ENCODE measurements at places on chromosomes 2 and 18.

DNA sequence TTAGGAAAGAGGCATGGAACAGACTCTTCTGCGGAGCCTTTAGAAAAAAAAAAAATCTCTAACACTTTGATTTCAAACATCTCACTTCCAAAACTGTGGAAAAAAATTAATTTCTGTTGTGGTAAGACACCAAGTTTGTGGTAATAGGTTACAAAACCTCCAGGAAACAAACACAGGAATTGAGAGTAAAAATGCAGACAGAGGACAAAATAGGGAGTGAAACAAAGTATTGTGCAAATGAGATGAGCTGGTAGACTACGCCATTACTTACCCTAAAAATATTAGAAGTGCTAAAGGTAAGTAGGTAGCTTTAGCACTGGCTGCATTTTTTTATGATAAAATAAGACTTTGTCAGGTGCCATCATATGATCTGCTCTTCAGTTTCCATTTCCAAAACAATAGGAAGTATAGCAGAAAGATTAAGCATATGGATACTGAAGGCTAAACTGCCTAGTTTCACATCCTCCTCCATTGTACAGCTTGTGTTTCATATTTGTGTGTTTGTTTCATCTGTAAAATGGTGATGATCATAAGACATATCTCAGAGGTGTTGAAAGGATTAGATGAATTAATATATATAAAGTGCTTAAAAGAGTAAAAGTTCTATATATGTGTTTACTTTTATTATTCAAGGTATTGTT, 309.2 kb downstream of the NR4A2 start:
- DNase-seq: no peak

- no peak for DNase-seq
Measured at GRCh38 chr2:143560724-143561123, 431.5 kb downstream of the ARHGAP15 start.

GRCh38 chr2:108451976-108452375, 3.0 kb downstream of the GCC2 start:
- no peak for DNase-seq

DNA sequence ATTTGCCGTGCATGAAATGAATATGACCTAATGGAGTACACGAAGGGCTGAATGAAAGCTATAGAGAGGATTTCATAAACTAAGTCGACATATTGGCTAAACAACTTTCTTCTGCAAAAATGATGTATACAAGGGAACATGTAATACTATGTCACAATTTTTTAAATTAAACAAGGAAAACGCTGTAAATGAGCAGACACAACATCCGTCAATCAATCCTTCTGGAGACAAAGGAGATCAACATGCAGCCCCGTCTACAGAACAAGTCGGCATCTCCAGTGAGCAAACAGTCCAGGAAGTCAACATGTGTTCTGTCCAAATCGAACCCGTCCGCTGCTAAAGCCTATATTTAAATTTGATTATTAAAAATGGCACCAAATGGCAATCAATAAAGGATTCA, 180.8 kb downstream of the TCF4 start:
- DNase-seq: no peak

GRCh38 chr2:217902379-217903141, 100.2 kb downstream of the TNS1 start:
- DNase-seq: no peak

DNA sequence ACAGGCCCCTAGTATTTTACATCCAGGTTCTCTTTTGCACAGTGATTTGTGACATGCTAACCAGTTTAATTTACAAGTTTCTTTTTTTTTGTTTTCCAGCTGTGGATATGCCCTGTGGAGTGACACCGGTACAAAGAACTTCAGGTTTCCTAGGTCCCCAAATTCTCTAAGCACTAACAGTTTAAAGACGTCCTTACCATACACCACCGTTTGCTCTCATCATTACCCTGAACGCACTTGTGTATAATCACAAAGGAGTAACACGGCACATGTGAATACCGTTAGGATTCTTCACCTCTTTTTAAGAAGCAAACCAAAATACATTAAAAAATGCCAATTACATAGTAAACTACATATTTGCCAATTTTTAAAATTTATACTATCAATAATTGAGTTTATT, 853 bp downstream of the LANCL1 start:
- no peak for DNase-seq

DNA sequence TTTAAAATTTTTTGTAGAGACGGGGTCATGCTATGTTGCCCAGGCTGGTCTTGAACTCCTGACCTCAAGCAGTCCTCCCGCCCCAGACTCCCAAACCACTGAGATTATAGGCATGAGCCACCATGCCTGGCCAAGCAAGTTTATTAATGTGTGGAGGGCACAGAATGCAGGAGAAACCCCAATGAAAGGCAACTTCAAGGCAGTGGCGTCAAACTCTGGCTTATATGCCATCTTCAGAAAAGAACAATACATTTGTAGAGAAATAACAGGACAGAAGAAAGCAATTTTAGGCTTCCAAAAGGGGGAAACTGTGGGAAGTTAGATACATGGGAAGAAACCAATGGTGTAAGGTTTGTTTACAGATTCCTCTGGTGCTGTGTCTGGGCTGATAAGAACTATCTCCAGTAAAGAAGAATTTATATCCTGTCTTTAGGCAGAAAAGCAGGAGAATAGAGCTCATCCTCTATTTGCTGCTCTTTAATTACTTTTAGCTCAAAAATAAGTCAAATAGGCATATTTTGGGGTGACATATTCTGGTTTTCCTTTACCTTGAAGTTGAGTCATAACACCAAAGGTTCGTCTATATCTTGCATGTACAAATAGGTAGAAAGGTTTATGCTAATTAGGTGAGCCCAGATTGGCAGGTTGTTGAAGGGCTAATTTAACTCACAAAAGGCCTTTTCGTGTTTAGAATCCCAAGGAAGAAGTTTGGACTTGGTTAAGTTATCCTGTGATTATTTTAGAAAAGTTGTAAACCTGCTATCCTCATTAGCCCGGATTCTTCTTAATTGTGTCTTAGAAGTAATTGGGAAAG, 26.0 kb upstream of the TMEM214 start:
- DNase-seq: no peak

DNA sequence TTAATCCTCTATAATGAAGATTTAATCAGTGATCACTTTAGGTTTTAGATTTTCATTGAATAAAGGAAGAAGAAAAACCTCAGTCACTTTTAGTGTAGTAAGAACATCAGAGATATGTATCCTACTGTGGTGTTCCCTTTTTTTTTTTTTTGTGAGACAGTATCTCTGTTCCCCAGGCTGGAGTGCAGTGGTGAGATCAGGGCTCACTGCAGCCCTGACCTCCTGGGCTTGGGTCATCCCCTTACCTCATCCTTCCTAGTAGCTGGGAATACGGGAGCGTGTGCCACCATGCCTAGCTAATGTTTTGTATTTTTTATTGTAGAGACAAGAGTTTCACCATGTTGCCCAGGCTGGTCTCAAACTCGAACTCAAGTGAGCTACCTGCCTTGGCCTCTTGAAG, 5.1 kb downstream of the SLC39A10 start:
- DNase-seq: no peak

DNA sequence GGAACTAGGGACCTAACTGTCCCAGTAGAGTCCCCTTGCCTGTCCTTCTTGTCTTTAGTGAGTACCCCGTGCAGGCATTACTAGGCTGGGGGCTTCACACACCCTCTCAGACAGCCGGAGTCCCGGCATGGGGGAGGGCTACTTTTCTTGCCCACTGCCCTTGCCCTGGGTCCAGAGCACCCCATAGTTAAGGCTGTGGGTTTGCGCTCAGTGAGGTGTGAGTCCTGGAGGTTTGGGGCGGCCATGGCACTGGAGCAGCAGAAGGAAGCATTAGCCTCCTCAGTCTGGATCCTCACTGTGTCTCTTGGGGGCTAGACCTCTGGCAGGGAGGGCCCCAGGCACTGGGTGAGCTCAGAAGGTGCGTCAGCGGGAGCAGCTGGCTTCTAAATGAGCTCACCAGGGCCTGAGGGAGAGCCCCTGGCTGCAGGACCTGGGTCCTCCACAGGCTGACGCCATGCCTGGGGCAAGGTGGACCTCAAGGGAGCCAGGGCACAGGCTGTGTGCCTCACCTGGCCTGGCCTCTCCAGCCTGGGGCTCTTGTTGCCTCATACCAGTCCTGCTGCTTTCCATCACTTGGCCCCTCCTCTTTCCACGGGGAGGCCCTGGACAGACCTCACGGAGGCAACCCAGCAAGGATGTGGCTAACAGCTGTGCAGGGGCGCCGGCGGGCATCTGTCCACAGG, 27.4 kb downstream of the HS6ST1 start:
- no peak for DNase-seq

DNA sequence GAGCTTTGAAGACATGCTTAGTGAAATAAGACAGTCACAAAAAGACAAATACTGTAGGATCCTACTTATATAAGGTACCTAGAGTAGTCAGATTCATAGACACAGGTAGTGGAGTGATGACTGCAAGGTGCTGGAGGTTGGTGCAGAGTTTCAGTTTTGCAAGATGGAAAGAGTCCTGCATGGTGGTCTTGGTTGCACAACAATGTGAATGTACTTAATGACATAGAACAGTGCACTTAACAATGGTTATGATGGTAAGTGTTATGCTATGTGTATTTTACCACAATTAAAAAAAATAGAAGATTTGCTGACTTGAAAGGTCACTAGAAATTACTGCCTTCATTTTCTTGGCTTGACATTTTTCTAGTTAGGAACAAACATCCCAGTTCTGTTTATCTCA, 9.5 kb downstream of the CERS6 start:
- DNase-seq: no peak

DNA sequence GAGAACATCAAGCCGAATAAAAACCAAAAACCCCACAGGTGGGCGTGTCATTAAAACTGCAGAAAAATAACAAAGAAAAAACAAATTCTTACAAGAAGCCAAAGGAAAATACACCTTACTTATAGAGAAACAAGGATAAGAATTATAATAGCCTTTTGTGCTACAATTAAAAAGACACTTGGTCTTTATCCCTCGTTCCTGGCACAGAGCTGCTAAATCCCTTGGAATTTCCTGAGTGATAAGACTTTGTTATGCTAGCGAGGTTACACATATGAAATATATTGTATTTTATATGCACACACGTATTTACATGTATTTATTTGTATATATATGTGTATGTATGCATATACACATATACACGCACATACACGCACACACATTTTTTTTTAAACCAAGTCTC, 325.3 kb upstream of the TFPI start:
- DNase-seq: no peak

- DNase-seq: no peak
Measured at GRCh38 chr2:196551014-196551413, 88.5 kb upstream of the CCDC150 start.
